Activated CD4-positive, alpha-beta T cell treated with anti-CD3 and anti-CD28 coated beads, Interleukin-10, Interleukin-2, amounts not matched to agents 100 ng/mL and 50 ng/mL, durations not matched to agents 16 hours and 8 hours (primary cell): ENCODE measurements at places on chromosomes 5 and 9.
A peak's percentile ranks its signal among the peaks of the same experiment; 100 is the strongest.

DNA sequence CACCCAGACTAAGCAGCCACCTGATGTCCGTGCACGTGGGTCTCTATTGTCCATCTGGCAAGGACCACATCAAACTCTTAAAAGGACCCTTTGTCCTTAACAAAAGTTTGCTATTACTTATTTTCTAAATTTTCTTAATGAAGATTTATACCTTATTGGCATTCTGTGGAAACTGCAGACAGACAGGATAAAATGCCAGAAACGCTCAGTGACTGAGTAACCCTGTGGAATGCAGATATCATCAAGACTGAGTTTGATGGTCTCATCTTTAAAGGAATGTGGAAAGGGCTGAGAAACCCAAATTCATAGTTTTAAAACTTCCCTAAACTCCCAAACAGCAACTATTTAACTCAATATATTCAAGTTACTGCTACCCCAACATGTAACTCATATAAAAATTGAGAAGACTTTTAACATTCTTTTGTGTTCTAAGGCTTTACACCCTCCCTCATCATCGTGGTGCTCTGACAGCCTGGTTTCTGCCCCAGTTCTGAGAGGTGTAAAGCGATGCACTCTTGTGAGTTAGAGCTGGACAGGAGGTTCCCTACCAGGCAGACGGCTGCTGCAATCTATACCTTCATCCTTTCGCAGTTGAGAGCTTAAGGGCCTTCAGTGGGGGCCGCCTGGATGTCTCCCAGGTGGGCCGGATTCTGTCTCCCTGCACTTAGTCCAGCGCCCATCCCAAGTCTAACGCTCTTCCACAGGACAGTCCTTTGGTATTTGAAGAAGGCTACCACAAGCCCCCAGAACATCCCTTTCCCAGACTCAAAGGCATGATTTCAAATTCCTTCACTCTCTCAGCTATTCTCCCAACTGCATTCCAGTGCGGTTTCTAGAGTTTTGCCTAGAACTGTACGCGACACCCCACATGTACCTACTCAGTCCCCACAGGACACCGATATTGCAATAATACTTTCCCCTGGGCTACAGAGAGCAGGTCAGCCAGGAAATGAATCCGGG is 68.9 kb downstream of the DAP start:
- DNase-seq = no peak

DNA sequence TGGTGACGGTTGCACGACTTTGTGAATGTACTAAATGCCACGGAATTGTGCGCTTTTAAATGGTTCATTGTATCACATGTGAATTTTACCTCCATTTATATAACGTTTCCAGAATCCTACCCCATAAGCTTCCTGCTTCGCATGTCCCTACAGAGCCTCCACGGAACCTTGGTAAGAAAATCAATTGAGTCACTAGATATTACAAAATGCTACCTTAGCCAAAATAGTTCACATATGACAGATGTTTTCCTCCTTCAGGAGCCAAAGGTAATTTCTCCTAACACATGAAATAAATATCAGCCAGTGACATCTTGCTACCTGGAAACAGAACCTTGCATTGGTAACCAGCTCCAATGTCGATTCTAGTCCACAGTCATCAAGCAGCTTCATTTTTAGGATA is 125.1 kb downstream of the TTLL11 start:
- DNase-seq = no peak

DNA sequence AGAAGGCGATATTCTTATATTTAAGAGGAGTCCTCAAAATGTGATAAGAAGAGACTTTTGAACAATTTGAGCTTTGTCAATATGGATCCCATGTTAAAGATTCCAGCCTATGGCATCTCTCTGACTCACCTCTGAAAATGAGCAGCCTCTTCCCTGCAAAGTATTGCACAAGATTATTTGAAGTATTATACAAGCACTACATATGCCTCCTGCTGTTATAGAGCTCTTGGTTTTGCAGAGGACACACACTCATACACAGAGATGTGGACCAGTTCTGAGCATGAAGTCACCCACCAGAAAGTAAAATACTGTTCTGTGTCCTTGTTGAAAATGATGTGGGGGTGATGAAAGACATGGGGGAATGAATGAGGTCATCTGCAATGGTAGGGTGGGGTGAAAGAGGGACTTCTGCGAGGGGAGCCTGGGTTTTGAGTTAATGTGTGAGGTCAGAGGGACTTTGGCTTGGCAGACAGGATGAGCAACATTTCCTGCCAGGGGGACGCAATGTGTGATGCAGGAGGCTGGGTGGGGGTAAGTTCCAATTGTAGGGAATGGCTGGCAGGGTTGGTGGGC is 25.8 kb downstream of the FBXL7 start:
- DNase-seq = no peak

DNA sequence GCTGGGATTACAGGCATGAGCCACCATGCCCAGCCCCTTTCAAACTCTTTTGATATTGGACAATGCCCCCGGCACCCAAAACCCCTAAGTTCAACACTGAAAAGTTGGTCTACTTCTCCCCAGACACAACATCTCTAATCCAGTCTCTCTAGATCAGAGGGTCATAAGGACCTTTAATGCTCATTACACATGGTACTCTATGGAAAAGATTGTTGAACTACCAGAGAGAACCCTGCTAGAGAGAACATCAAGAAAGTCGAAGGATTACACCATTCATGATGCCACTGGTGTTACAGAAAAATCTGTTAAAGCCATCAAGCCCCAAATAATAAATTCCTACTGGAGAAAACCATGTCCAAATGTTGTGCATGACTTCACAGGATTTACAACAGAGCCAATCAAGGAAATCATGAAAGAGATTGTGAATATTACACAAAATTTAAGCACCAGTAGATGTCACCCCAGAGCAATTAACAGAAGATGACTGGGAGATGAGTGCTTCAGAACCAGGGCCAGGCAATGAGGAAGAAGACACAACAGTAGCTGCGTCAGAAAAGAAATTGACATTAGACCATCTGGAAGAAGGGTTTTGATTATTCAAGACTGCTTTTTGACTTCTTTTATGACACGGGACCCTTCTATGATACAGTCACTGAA is 28.3 kb upstream of the NIPAL4 start:
- DNase-seq = peak; percentile 68

- no peak for DNase-seq
Measured at GRCh38 chr5:25006734-25007133, 362.0 kb upstream of the CDH10 start.

DNA sequence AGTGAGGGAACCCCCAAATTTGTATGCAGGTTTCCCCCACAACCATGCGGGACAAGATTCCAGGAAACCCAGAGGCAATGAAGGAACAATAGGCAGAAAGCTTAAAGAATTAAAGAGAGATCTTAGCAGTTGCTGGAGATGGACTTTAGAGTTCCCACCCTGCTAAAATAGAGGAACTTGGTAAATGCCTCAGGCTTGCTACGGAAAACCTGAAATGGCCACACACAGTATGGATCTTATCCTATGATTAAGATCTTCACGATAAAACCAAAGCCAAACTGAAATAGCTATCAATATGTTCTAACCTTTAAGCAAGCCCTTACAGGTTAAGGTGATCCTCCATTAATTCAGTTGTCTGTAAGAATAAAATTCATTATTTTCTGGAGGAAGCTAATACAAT is 148.3 kb downstream of the RANBP17 start:
- DNase-seq = no peak

GRCh38 chr5:56212130-56212879 is 20.8 kb downstream of the ANKRD55 start:
- DNase-seq = no peak

- DNase-seq = no peak
Measured at GRCh38 chr5:113474100-113474728, 14.0 kb downstream of the MCC start.

DNA sequence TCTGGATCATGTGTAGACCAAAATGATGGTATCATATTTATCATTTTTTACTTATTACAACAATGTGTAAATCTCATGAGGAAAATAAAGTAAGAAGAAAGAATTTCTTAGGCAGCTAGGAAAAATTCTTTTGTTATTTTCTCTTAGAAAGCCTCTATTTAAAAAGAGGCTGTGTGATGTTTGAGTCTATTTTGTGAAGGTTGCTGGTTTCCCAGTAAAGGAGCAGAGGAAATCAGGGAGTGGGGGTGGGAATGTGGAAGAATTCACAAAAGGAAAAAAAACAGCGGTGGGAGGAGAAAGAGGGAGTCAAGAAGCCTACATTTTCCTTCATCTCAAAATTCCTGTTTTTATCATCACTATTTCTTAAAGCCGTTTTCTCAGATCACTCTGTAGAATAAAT is 20.1 kb downstream of the PTCH1 start:
- DNase-seq = no peak

GRCh38 chr5:14467251-14467650 is 114.3 kb upstream of the OTULINL start:
- no peak for DNase-seq

- DNase-seq = no peak
Measured at GRCh38 chr9:80491086-80491696, 919.4 kb downstream of the TLE4 start.

GRCh38 chr9:7370381-7370780 is 429.2 kb downstream of the DMAC1 start:
- DNase-seq = no peak

DNA sequence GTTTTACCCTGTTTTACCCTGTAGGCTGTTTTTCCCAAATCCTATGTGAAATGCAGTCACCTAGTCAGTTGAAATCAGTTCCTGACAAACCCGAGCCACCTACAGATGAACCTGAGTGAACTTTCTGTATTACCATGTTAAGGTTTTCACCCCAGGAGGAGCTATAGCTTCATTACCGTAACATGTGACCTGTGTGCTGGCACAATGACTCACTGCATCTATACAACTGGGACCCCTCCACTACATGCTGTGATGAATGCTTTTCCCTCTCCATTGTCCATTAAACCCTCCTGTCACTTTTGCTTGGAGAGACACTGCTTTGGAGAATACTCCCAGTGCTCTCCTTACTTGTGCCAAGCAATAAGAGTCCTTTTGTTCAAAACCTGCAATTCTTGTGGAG is 1974.8 kb downstream of the EFNA5 start:
- DNase-seq = no peak

- no peak for DNase-seq
Measured at GRCh38 chr5:69230181-69230580, 4.5 kb upstream of the CDK7 start.

DNA sequence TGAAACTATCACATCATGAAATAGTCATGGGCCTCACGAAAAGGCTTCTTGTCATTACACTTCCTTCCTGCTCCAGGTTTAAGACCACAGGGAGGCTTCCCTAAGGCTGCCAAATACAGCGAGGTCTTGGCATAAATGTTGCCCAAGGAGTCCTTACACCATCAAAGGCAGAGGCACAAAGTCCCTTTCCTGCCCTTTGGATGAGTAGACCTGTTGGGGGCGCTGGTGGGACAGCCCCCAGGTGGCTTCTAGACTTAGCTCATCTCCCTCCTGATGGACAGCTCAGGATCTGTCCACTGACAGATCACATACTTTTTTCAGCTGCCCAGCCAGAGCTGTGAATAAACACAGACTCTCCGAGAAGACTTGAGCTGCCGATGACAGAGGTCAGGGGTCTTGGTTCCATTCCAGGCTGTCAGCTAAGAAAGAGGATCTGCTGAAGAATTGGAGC is 15.5 kb upstream of the MEGF9 start:
- no peak for DNase-seq

DNA sequence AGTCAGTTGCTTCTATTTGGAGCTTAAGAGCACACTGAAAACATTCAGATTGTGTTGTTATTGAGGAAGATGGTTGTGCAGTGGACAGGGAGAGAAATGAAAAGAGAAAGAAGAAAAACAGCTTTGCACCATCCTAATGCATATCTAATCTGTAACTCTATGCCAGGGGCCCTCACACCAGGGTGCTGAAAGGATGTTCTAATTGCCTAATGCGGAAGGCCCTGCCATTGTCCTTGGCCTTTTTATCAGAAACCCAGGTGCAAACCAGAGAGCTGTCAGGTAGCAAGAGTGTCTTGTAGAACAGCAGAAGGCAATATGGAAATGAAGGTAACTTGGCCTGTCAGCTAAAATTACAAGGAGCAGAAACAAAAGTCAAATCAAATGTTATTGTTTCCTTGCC is 384.5 kb upstream of the PIK3R1 start:
- DNase-seq = no peak

GRCh38 chr5:133985540-133986180 is 17.2 kb upstream of the C5orf15 start:
- DNase-seq = no peak
